Lung (tissue), 17 donors: ENCODE measurements at places on chromosomes 12 and 14. TPM values are rescaled to one million over a fixed set of nuclear protein-coding genes. Genes with fewer than 3 reads are reported as not detected.

DEPDC4 gene
- 1.6 TPM for total RNA-seq

TAS2R10 gene
- 0.80 TPM for total RNA-seq

TPPP2 gene
- total RNA-seq, result 0.65 TPM

MYF6 gene
- total RNA-seq, result not detected

KRT79 gene
- total RNA-seq, result 0.12 TPM

RNASE1 gene
- total RNA-seq, result 773 TPM

CLEC1A gene
- total RNA-seq, result 18.7 TPM

ADAM21 gene
- 0.17 TPM for total RNA-seq

DNA sequence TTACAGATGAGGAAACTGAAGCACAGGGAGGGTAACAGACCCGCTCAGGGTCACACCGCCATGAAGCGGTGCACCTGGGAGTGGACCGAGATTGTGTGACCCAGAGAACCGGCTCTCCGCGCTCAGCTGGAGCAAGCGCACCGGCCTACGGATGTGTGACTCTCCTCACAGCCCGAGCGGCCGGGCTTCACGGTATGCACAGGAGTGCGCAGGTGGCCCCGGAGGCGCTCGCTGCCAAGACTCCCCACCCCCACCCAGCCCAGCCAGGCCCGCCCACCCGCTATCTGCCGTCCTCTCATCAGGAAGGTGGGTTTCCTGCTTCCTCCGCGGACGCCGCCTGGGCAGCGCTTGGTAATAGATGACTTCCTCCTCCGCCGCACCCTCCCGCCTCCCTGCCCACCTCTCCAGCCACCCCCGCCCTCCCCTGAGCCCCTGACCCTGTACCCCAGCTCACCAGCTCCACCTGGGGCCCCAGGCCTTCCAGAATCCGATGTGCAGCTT, 110.7 kb downstream of the NCOR2 start:
- peaks cover 22% of the 10 kb centered on the region for H3K36me3 ChIP-seq
- no peak for DNase-seq
- no peak overlapping the region for H3K27ac ChIP-seq
- H3K4me3 ChIP-seq, result no peak overlapping the region

DNA sequence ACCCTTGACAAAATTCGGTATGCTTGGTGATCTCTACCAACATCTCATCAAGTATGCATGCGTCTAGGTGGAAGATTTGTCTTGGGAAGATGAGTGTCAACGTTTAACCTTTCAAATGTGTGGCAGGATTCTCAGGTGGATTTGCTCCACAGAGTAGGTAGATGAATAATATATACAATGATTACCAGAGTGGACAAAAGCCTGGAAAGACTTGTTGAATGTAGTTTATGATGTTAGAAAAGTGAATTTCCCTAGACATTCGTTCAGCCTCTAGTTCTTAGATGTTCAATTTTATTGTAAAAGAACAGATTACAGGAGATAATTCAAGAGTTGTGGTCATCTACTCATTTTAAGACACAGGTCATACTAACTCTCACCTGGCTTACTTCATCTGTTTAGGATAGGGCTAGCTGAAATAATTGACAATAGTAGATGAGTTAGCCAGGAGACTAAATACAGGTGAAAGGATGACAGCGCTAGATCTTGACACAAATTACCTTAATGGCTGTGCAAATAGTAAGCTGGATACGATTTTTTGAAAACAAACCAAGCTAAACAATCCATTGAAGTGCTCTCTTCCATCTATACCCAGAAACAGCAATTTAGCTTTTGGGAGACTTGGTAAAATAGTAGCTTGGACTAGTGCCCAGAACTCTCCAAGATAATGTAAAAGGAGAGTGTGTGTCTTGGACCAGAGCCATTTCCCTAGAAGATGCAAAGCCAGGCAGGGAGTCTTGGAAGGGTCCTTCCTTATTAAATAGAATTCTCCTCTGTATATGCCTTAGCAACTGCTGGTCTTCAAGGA, 168.0 kb downstream of the DACT1 start:
- no peaks in the 10 kb centered on the region for H3K36me3 ChIP-seq
- peak; percentile 75 for DNase-seq
- peaks cover 3% of the 10 kb centered on the region for H3K4me1 ChIP-seq
- no peak overlapping the region for H3K27ac ChIP-seq
- H3K4me3 ChIP-seq, result no peak overlapping the region

- no peaks in the 10 kb centered on the region for H3K36me3 ChIP-seq
- no peak overlapping the region for H3K4me3 ChIP-seq
- no peaks in the 10 kb centered on the region for H3K4me1 ChIP-seq
- no peak overlapping the region for H3K27ac ChIP-seq
- no peak for DNase-seq
Observed at GRCh38 chr12:41061192-41061591, 126.9 kb upstream of the PDZRN4 start.

DNA sequence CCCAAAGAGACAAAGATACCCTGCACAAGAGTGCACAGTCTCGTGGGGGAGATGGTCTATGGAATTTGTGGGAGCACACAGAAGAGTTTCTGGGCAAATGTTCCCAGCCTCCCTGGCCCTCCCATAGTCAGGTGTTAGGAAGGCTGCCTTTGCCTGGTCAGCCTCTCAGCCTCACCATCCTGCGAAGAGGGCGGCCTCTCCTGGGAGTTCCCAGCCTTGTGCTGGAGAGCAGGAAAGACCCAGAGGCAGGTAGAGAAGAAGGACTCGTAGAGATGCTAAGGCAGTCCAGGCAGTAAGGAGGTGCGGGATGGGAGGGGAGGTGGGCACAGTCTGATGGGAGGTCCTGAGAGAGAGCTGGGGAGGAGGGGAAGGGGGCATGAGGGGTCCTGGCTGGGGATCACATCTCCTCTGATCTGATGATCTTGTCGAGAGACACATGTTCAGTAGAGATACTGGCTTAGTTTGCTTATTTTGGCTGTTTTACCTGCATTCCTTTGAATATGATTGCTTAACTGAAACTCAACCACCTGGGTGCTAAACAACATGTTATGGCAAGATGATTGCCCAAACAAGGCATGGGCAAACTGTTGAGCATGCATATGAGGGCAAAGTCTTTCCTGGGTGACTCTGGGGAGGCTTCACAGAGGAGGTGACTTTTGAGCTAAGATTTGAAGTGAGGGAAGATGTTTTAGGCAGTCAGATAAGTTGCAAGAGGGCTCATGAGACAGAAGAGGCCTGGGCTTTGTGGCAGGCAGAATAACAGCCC, 10.5 kb downstream of the SERPINA6 start:
- no peak overlapping the region for H3K27ac ChIP-seq
- DNase-seq, result no peak
- no peaks in the 10 kb centered on the region for H3K27me3 ChIP-seq
- H3K36me3 ChIP-seq, result no peaks in the 10 kb centered on the region
- no peaks in the 10 kb centered on the region for H3K4me1 ChIP-seq

GRCh38 chr12:14776236-14776961, 26.9 kb downstream of the WBP11 start:
- H3K4me1 ChIP-seq, result peaks cover 4% of the 10 kb centered on the region
- H3K4me3 ChIP-seq, result no peak overlapping the region
- DNase-seq, result peak; percentile 53
- no peaks in the 10 kb centered on the region for H3K27me3 ChIP-seq
- H3K27ac ChIP-seq, result no peak overlapping the region

- no peak overlapping the region for H3K27ac ChIP-seq
- H3K4me1 ChIP-seq, result peaks cover 24% of the 10 kb centered on the region
- no peaks in the 10 kb centered on the region for H3K27me3 ChIP-seq
- H3K36me3 ChIP-seq, result no peaks in the 10 kb centered on the region
- no peak overlapping the region for H3K4me3 ChIP-seq
- DNase-seq, result no peak
Observed at GRCh38 chr14:99732436-99733210, 48.5 kb downstream of the CYP46A1 start.

DNA sequence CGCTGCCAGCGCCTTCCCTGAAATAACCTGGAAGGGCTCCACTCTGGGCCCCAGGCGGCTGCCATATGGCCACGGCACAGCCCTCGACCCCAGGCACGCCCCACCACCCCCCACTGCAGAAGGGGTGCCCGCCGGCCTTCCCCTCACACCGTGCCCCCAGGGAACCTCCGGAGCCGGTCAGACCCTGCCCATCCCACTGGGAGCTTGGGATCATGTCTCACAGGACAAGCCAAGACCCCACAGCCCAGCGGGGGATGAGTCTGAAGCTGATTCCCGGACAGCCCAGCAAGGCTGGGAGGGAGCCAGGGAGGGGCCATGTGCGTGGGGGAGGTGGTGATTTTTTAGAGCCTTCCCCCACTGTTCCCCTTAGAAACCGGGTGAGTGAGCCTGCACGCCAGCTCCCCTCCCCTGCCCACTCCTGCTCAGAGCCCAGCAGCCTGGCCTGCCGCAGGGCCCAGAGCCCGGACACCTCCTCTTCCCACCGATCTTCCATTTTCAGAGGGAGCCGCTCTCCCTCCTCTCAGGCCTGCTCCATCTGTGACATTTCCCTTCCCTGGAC, 1.4 kb downstream of the RIMBP2 start:
- no peak overlapping the region for H3K27ac ChIP-seq
- peaks cover 21% of the 10 kb centered on the region for H3K27me3 ChIP-seq
- no peaks in the 10 kb centered on the region for H3K4me1 ChIP-seq
- H3K4me3 ChIP-seq, result no peak overlapping the region
- DNase-seq, result peak; percentile 1
- H3K36me3 ChIP-seq, result no peaks in the 10 kb centered on the region

- H3K27me3 ChIP-seq, result no peaks in the 10 kb centered on the region
- peaks cover 6% of the 10 kb centered on the region for H3K4me1 ChIP-seq
- H3K36me3 ChIP-seq, result no peaks in the 10 kb centered on the region
- DNase-seq, result no peak
Observed at GRCh38 chr12:121968876-121969275, 50.5 kb downstream of the CFAP251 start.

- H3K27ac ChIP-seq, result peak overlapping the region; percentile 10
- H3K36me3 ChIP-seq, result no peaks in the 10 kb centered on the region
- peaks cover 4% of the 10 kb centered on the region for H3K4me1 ChIP-seq
- no peaks in the 10 kb centered on the region for H3K27me3 ChIP-seq
- DNase-seq, result peak; percentile 82
Observed at GRCh38 chr14:92686900-92687427, 61.5 kb downstream of the LGMN start.

- DNase-seq, result no peak
- no peaks in the 10 kb centered on the region for H3K4me1 ChIP-seq
- H3K4me3 ChIP-seq, result no peak overlapping the region
- no peaks in the 10 kb centered on the region for H3K27me3 ChIP-seq
- no peaks in the 10 kb centered on the region for H3K36me3 ChIP-seq
Observed at GRCh38 chr14:43894534-43894933, 612.5 kb downstream of the FSCB start.
